SK-MEL-5 (cell line): ENCODE measurements at places on chromosomes 4 and X.

DNA sequence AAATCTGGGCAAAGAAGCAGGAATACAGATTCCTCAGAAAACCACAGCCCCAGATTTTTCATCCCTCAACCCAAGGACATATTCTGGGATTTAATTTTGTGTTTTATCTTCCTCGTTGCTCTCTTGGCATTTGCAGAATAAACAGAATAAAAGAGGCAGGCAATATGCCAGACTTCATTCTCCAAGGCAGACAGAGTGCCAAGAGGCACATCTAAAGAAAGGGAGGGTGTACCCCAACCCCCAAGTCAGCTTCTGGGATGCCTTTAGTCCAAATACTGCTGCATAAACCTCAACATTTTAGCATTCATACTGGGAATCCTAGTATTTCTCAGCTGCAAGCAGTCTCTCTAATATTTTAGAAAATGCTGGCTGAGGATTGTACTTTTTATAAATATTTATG lies 629.2 kb downstream of the KLHL13 start:
- DNase-seq: no peak

GRCh38 chrX:31209005-31209628 lies 137.3 kb upstream of the FTHL17 start:
- no peak for DNase-seq

- no peak for DNase-seq
These were observed 311.0 kb downstream of the CENPC start for GRCh38 chr4:67234296-67234695.

GRCh38 chrX:10875995-10876394 lies 235.1 kb upstream of the HCCS start:
- no peak for DNase-seq

DNA sequence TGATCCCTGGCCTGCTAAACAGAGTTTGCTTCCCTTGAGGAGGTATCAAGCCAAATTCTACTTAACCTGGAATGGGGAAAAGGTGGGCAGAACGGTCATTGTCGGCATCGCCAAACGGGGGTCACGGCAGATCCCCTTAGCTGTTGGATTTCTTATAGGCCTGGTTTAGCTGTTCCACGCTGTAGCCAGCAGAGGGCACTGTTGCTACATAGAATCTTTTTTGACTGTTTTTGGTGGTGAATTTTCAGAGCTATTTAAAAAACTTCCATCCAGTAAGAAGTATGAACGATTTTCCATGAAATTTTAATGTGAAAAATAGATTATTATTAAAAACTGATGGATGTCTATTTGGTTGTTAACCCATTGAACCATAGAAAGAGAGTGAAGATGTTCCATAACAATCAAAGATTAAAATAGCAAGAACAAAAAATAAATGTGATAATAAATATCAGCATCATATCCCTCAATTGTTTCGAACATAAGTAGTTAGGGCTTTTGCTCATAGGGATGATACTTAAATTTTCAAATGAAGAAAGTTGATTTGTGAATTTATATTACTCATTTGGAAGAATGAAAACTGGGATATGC lies 56.6 kb downstream of the LINC00632 start:
- peak; percentile 64 for DNase-seq

DNA sequence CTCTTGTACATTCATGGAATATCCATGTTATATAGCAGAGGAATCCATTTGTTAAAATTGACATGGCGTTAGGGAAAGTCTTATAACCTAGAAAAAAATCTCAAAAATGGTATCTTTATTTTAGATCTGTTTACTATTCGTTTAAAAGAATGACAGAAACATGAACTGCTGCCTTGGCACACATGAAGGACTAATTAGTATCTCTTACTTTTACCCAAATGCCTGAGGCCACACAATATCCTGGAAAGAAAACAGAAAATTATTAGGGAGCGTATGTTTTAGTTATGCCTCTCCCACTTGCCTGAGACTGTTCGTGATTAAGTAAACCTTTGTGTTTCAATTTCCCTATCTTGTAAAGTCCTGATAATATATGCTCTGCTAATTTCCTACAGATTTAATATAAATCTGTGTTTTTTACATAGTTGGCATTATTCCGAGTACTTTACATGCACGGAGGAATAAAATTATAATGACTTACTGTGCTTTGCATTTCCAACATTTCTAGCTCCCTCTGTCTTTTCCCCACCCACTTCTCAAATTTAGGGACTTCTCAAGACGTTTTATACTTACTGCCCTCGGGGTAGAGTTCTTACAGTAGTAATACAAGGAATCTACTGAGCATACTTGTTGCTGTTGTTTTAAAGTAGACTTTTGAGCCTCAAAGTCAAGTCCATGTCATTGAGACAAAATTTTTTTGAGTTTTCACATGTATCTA lies 147.3 kb downstream of the VEGFC start:
- peak; percentile 32 for DNase-seq

DNA sequence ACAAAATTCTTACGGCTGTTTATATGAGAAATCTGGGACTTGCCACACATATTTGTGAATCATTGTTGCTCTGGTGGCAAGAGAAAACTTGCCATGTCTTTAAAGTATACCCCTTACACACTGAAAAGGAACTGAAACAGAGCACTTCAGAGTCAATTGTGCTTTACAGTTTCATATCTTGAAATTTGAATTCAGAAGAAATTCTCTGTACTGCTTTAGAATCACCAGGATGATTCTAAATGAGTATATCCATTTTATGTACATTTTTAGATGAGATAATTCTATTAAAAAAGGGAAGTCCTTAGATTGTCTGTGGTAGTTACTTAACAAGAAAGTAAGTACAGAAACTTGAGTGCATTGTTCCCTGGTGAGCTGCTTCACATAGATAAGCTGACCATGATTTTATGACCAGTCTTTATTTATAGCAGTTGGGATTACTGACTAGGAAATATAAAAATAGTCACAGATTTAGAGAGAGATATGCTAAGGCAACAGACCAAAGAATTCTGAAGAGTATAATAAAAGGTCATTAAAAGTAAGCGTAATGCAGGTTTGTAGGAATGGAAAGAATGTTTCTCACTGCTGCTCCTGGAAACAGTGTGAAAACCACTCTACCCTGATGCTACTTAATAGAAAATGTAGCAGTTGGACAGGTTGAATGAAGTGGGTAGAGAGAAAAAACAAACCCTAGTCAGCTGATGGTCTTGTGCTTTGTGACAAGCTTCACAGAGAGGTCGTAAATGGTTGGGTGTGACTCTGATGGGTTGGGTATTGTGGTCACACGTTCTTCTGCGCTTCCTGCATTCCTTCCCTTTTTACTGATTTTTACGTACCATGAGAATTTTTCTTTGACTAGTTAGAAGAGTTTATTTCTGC lies 41.0 kb downstream of the FNIP2 start:
- DNase-seq: peak; percentile 89

GRCh38 chr4:147570616-147571015 lies 46.6 kb upstream of the TMEM184C start:
- DNase-seq: no peak

DNA sequence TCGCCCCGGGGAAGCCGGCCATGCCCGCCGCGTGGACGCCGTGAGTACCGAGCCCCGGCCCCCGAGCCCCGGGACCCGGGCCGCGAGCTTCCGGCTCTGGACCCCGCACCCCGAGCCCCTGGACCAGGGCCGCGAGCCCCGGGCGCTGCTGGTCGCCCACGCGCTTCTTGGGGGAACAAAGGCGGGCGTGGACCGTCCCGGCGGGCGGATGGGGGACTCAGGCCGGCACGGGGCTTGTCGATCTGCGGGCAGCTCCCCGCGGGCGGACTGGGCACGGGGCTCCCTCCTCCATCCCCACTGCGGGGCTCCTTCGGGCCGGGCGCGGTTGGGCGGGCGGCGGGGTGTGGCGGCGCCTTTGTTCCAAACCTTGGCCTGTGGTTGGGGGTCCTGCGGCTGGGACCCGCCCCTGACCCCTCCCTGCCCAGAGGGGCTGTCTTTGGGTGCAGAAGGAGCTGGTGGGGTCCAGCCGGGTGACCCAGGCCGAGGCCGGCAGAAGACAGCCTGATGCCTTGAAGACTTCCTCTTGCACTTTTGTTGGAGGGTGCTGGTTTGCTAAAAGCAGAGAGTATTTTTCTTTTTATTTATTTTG lies 25.2 kb upstream of the ADD1 start:
- no peak for DNase-seq

DNA sequence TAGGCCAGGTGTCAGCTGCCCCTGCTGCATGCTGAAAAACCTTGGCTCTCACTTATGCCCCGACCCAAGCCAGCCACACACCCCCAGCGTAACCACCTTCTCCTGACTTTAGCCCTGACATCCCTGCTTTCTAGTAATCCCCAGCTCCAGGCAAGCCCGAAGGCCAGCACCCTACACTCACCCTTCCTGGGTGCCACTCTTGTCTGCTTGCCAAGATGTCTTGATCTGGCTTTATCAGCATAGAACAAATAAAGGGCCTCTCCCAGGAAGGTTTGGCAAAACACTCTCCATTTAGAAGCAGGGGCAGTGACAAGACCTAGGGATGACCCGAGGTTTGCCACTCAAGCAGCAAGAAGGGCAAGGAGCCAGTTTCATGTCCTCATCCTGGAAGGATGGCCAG lies 6.8 kb upstream of the MAP9 start:
- DNase-seq: no peak

DNA sequence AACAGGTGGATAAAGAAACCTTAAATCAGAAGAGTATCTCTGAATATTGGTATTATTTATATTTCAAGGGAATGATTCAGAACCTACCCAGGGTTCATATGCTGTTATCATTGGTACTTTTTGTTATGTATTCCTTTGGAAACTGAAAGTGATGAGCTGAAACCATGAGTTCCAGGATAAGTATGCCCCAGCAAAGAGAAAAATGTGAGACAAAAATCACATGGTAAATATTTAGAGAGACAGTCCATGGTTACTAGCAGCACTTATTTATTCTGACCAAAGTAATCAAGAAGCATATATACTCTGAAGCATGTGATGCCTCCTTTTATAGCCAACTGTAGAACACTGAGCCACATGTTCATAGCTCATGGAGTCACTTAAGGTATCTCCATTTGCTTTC lies 277.7 kb downstream of the ARAP2 start:
- DNase-seq: no peak

DNA sequence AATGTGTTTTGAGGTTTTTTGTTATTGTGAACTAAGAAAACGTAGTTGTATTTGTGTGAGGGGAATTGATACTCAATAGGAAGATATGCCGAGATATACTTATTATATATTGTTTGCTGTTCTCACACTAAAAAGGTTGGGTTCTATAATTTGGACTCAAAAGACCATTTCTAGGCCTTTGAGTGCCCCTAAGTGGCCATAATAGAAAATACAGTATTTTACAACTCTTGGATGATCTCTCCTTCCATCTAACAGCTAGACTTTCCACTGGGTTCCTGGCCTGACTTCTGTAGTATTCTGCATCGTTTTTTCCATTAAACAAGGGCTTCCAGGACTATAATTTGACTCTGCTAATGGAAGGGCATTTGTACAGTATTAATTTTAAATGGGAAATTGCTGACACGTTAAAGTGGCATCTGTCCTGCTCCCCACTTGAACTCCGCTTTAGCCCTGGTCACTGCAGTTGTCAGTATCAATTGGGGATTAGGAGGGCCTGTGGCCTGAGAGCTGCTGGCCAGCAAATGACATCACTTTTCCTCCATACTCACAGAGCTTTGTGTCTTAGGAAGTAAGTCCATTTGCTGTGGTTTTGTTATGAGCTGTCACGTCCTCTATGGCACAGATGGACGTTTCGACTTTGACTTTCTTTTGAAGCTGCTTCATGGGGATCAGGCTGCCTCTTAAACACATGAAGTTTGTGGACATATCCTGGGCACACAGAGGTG lies 176.9 kb downstream of the SLIT2 start:
- DNase-seq: peak; percentile 62

DNA sequence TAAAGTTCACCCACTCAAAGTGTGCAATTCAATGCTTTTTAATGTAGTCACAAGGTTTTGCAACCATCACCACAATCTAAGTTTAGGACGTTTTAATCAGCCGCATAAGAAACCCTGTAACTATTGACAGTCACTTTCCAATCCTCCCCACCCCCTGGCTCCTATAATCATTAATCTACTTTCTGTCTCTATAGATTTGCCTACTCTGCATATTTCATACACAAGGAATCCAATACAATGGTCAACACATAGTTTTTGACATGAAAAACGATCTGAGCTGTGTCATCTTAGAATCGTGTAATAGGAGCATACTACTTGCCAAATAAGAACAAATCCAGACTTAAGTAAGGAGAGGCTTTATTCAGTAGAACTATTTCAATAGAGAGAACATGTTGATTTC lies 47.6 kb downstream of the ANXA3 start:
- DNase-seq: no peak

DNA sequence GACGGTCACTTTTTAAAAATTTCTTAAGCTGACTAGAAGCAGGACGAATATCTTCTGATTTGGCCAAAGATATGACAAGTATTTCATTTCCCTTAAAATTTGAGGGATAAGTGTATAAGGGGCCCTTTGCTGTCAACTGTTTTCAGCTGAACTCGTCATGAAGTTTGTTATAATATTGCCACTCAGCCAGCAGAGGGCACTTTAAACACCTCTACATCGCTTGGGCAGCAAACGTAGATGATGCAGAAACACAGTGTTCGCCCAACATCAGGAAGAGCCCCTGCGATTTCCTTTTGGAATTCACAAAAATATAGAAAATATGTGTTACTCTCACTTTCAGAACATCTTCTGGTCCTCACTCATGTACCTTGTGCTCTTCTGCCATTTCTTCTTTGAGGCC lies 435.7 kb upstream of the FMR1 start:
- DNase-seq: peak; percentile 58

GRCh38 chrX:136397001-136397400 lies 90.7 kb upstream of the BRS3 start:
- DNase-seq: peak; percentile 12

DNA sequence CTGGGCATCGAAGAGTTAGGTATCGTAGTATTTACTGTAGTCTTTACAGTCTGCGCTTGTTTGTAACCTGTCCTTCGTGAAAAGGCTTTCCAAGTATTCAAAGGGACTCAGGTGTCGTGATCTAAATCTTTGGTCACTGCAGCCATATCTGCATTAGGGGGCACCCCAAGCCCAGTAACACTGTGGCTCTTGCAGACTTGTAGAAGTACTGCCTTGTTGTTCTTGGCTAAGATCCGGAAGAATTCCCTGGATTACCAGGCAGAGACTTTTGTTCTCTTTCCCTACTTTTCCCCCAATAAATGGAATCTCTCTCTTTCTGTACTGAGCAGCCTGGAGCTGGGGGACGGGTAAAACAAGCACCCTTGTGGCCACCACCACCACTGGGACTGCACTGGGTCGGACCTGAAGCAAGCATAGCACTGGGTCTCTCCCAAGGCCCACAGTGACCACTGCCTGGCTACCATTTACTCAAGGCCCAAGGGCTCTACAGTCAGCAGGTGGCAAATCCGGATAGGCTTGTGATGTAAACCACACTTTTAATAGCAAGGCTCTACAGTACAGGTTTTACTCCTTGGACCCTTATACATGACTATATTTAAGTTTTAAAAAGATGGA lies 12.0 kb downstream of the CXorf58 start:
- peak; percentile 22 for DNase-seq
